ENCODE measurements at places on chromosomes 2 and 18. TPM values are rescaled to one million over a fixed set of nuclear protein-coding genes. Genes with fewer than 3 reads are reported as not detected.

DNA sequence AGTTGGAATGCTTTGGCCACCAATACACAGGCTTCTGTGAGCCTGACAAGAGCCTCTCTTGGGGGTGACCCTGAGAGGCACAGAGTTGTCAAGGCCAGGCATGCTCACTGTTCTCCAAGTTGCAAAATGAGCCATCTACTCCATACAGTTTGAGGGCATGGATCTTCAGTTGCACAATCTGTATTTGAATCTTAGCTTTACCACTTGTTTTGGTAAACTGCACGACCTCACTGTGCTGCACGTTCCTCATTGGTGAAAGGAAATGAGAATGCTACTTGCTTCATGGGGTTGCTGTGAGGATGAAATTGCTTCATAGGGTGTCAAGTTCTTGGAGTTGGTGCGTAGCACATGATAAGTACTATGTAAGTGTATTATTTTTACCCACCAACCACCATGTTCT lies 12.0 kb upstream of the HAAO start:
- DNase-seq: no peak

DNA sequence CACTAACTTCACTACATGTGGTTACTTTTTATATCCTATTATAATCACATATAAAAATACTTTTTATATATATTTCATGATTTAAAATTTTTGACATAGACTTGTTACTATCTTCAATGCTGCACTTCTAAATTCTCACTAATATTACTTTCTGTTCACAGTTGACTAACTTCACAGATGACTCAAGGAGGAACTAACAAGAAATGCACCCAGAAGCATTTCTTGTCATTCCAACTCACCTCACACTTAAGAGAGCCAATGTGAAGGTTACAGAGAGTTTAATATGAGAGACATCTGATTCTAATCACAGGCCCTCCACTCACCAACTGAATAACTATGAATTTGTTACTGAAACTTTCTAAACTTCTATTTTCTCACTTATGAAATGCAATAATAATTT lies 399.8 kb upstream of the SLC8A1 start:
- no peak for DNase-seq

GRCh38 chr2:172244419-172245130 lies 141.9 kb upstream of the DLX2 start:
- no peak for DNase-seq

GRCh38 chr2:239551206-239551605 lies 150.4 kb upstream of the HDAC4 start:
- no peak for DNase-seq

- DNase-seq: no peak
These were observed 134.3 kb upstream of the PIEZO2 start for GRCh38 chr18:11283479-11284161.

DNA sequence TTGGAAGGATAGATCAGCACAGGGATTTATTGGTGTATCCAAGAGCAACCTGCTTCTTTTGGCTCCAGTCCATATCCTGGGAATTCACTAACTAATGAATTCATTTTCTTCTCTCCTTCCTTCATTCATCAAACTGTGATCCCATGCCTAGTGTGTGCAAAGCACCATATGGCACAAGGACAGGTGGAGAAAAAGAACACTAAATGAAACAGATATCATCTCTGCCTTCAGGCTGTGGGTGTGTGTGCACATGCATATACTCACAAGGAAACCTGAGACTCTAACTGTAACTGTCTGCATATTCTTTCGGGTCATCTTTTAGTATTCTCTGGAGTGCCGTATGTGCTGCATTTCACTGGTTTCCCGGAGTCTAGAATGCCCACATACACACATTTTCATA lies 20.2 kb downstream of the TNP1 start:
- no peak for DNase-seq

- no peak for DNase-seq
These were observed 200.9 kb upstream of the EPAS1 start for GRCh38 chr2:46096260-46096659.

INO80D gene
- polyA plus RNA-seq: 1.7 TPM

UGT1A3 gene
- 0.47 TPM for polyA plus RNA-seq

All from kidney (tissue), 22 donors.